Left hindlimb (tissue), 1 donor: ENCODE measurements at places on chromosomes 5 and 9.

DNA sequence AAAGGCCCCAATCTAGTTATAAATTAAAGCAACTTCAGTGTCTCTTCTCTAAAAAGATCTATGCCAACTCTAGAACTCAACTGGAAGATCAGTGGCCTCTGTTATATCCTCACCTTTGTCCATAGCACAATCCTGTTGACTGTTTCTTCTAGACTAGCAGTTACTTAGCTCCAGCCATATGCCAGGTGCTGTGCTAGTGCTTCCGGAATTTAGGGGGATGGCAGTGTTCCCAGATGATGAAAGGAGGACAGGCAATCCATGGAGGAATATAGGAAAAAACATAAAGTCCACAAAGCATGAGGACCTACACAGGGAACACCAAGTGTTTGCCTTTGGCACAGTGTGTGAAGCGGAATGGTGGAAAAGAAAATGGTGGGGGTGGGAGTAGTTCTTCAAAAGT is 214.3 kb downstream of the MAPKAP1 start:
- no peak for DNase-seq

GRCh38 chr5:30838936-30839496 is 354.5 kb upstream of the CDH6 start:
- DNase-seq, result no peak

GRCh38 chr9:115691693-115692092 is 461.9 kb upstream of the PAPPA start:
- no peak for DNase-seq

- no peak for DNase-seq
Observed at GRCh38 chr9:120923620-120924328, 2.8 kb downstream of the TRAF1 start.

DNA sequence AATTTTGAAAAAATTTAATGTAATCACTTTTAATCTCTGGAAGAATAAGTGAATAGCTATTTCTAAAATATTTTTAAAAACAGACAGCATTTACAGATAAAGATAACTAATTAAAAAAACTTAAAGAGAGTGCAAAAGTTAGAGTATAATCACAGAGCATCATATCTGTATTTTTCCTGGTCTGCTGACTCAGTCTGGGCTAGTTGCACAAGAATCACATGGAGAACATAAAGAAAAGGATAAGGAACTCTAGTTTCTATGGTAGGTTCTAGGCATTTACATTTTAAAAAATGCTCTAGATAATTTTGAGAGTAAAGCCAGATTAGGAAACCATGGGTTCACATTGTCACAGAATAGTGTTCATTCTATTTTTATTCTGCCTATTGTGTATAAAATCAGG is 347.4 kb downstream of the PSAT1 start:
- DNase-seq, result no peak

- DNase-seq, result no peak
Observed at GRCh38 chr5:142819292-142819691, 49.1 kb downstream of the ARHGAP26 start.

GRCh38 chr5:146633323-146633764 is 117.4 kb upstream of the GPR151 start:
- no peak for DNase-seq
